ENCODE measurements at places on chromosomes 12 and 14.
A peak's percentile ranks its signal among the peaks of the same experiment; 100 is the strongest.

- DNase-seq: peak; percentile 98
Measured at GRCh38 chr14:55071870-55072640, 20.6 kb downstream of the MAPK1IP1L start.

DNA sequence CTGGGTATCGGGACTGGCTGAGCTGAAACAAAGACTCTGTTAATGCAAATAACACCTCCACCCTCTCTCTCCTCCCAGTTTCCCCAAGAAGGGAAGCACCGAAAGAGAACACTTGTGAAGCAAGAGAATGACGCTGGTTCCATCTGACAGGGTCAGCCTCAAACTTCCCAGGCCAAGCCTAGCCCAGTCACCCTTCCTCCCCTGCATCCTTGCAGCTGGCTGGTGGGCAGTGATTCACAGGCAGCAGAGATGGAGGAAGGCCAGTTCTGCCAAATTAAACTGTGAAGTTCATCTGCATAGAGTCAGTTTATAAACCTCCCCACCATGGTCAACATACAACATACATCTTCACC lies 2.8 kb downstream of the LRRC74A start:
- DNase-seq: no peak

GRCh38 chr12:22653791-22654190 lies 28.8 kb downstream of the ETNK1 start:
- DNase-seq: peak; percentile 74

- DNase-seq: peak; percentile 54
Measured at GRCh38 chr12:27424631-27425230, 21.8 kb upstream of the SMCO2 start.

- DNase-seq: peak; percentile 44
Measured at GRCh38 chr12:60106214-60106613, 510.4 kb downstream of the SLC16A7 start.

- DNase-seq: peak; percentile 62
Measured at GRCh38 chr14:21825149-21825743, 151.6 kb upstream of the OR4E1 start.

- no peak for DNase-seq
Measured at GRCh38 chr12:46184798-46185595, 83.8 kb downstream of the SLC38A1 start.

DNA sequence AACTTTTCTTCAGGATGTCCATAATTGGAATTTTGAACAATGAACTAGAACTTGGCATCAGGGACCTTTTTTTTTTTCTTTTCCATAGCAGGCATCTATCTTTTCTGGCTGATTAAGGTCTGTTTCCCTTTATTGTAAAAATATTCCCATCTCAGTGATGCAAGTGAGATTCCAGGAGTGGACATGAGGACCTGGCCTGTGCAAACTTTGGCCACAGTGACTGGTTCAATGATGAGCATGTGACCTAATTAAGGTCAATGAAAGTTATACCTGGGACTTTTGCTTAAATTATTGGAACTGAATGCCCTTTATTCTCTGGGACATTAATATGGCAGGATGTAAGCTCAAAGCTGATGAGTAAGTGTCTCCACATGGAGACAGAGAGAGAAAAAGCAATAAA lies 83.8 kb downstream of the DIO2 start:
- DNase-seq: no peak

GRCh38 chr14:96029089-96029645 lies 10.0 kb upstream of the C14orf132 start:
- no peak for DNase-seq

DNA sequence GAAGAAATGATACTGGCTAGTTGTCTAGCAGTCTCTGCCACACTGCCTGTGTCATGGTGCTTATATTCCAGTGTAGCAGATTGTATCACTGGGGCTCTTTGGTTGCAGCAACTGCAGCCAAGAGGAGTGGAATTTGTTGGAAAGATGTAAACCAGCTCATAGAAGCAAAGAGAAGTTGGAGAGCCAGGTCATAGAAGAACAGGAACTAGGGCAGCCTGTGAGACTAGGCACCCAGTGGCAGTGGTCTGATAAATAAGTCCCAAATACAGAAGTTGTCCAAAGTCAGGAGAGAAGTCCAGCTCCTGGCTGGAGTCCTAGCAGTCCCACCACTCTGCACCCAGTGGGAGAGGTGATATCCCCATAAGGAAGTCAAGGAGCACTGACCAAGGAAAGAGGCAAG lies 172.5 kb upstream of the ARID2 start:
- no peak for DNase-seq

- DNase-seq: peak; percentile 49
Measured at GRCh38 chr12:27843714-27844245, 63.7 kb upstream of the MANSC4 start.

DNA sequence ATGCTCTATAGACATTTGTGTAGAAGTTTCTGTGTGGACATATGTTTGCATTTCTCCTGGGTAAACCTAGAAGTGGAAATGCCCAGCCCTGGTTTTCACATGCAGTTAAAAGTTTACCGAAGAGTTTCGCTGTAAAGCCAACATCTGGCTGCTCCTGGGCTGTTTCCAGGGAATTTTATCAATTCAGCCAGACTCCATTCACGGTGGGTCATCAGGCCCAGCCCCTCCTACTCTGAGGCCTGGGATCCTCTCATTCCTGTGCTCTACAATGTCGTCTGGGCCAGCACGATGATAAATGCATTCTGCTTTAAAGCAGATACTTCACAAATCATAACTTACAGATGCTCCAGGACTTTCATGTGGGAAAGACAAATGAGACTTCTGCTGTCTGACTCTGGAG lies 7.1 kb downstream of the NUAK1 start:
- DNase-seq: no peak

- DNase-seq: no peak
Measured at GRCh38 chr12:52872644-52873389, 24.0 kb upstream of the KRT78 start.

DNA sequence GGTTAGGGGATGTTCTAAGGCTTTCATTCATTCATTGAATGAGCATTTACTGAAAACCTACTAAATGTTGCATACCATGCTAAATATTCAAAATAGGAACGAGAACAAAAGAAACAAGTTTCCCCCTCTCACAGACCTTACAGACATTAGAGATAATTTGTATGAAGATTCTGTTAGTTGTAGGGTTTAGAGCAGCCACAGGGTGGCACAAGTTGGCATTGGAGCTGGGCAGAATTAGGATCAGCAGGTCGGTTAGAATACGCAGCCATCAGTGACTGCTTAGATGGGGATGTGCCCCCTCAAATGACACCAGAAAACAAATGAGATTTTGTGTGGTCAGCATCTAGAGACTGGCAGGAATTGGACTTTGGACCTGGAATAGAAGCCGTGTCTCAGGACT lies 166.3 kb upstream of the DAAM1 start:
- peak; percentile 29 for DNase-seq

- DNase-seq: no peak
Measured at GRCh38 chr14:100348253-100348729, 25.2 kb downstream of the SLC25A47 start.

DNA sequence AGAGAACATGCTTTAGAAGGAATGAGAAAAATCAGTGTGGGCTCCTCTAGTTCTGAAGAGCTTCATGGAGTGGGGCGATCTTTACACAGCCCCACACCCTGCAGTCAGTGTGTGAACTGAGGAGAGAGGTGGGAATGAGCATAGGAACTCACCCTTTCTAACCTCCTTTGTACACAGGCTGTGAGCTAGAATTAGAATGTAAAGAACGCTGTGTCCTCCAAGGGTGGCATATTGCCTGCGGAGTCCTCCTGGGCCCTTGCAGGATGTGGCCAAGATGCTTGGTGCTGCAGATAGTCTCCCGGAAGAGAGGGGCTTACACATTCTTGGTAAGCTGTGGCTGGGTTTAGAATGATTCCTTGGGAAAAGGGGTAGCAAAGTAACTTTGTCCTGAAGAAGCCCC lies 43.9 kb downstream of the NINJ2 start:
- DNase-seq: no peak

- no peak for DNase-seq
Measured at GRCh38 chr12:90828621-90829020, 126.4 kb downstream of the CCER1 start.

DNA sequence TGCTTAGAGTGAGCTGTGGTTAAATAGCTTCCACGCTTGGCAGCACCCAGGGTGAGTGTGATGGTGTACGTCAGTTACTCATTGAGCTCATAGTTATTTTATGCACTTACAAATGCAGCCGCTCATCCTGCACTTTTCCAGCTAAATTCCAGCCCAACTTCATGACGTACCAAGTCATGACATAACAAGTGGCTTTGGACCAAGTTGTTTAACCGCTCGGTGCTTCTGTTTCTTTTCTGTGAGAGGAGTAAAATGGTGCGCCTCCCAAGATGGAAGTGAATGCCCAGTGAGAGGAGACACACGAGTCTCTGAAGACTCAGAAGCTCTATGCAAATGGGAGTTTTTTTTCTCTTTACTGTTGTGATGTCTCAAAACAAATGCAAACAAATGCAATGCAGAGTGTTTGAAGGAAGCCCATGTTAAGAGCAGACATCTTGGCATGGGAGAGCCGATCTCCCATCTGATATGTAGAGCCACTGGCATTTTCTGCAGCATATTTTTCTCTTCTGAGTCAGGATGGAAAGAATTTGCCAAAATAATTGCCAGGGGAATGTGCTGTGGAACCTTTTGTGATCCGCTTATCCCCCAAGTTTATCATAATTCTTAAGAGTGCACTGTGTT lies 72.2 kb downstream of the FBXW8 start:
- no peak for DNase-seq

DNA sequence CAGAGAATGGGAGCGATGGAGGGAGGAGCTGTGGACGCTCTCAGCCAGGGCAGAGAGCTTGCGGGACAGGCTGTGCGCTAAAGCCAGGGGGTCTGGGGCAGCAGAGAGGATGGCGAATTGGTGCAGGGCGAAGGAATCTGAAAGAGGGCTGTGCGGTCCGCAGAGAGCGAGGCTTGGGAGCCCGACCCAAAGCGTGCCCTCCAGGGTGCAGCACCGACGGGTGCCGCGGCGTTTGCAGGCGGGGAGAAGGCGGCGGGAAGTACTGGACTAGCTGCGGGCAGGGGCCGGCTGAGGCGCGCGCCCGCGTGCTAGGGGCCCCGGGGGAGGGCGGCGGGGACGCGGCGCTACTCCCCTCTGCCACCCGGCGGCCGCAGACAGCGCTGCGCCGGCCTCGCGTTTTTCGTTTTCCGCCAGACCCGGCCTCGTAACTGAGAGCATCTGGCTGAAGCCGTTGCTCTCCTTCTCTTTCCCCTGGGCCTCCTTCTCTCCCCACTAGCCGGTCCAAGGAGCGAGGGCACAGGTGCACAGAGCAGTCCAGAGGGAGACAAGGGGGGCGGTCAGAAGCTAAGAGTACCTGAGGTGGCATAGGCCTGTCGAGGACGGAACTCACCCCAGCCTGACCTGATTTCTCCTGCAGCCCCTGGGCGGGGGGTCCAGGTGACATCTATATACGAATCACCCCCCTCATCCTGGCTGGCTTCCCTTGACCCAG lies 24.9 kb downstream of the SLC6A12 start:
- no peak for DNase-seq

DNA sequence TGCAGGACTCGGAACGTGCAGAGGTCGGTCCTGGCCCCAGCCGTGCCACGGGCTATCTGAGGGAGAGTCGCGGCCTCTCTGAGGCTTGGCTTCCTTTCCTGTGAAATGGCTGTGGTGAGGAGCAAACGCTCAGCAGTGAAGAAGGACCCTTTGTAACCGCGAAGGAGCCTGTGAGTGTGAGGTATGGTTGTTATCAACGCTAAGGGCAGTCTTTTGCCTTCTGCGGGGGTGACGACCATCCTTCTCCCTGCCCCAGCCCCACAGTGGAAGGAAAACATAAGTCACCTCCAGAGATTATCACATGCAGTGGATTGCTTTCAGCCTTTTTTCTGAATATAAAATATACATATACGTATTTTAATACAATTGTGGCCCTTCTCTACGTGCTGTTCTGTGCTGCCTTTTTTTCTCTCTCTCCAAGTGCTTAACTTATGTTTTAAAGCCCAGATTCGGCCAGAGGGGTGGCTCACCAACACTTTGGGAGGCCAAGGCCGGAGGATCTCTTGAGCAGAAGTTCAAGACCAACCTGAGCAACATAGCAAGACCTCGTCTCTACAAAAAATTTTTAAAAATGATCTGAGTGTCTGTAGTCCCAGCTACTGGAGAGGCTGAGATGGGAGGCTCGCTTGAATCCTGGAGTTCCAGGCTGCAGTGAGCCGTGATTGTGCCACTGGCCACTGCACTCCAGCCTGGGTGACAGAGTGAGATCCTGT lies 17.4 kb downstream of the TAMALIN start:
- DNase-seq: no peak

- DNase-seq: peak; percentile 52
Measured at GRCh38 chr14:89626233-89626806, 209.3 kb upstream of the FOXN3 start.

- DNase-seq: peak; percentile 39
Measured at GRCh38 chr14:73245480-73246325, 8.4 kb downstream of the PAPLN start.

DNA sequence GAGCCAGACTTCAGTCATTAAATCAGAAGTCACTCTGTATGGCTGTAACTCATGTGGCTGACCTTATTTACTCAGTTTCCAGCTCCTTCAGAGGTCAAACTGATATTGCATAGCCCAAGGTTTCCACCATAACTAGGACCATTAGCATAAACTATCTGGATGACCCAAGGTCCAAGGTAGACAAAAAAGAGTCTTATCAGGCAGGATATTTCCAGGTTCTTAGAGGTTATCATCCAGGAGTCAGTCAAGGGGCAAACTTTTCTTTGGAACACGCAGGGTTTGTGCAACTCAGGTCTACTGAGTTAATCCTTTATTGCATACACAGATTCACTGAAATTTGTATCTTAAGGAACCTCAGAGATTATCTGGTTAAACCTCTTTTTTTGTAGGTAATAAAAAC lies 66.5 kb downstream of the AVPR1A start:
- DNase-seq: no peak

GRCh38 chr12:100842156-100842555 lies 47.6 kb downstream of the ANO4 start:
- DNase-seq: no peak

GRCh38 chr14:86935241-86935885 lies 1057.6 kb downstream of the GALC start:
- no peak for DNase-seq

DNA sequence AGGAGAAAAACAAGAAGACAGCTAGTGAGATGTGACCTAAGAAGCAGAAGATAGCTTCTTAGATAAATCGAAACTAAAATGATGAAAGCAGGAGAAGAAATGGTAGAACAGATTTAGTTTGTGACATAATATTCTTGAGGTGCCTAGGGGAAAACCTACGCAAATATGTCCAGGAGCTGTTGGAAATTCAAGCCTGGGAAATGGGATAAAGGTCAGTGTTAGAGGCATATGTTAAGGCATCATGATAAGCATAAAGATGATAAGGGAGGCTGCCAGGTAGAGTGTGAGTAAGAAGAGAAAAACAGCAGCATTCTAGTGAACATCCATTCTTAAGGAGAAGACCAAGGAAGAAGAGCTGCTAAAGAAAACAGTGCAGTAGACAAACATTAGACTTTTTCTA lies 109.6 kb upstream of the LGR5 start:
- no peak for DNase-seq

GRCh38 chr12:47843226-47843980 lies 23.7 kb upstream of the HDAC7 start:
- no peak for DNase-seq

DNA sequence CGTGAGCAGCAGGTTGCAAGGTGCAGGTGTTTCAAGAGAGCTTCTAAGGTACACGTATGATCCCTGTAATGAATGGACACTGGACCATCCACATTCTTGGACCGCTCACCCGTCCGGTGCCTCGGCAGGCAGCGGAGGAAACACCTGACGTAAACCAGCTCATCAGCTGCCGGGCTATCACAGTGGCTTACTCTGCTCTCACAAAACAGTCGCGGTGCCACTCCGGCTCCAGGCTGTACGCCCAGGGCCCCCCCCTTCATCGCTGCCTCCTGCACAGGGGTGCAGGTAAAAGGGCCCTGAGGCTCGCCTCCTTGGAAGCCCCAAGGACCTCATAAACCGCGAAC lies 436 bp downstream of the VPS33A start:
- DNase-seq: peak; percentile 35
